ENCODE measurements at places on chromosomes 16 and 17. TPM values are rescaled to one million over a fixed set of nuclear protein-coding genes. Genes with fewer than 3 reads are reported as not detected.

GRCh38 chr16:77763994-77764393 is 24.4 kb upstream of the VAT1L start:
- DNase-seq, result no peak

GRCh38 chr16:8380311-8380710 is 210.0 kb downstream of the TMEM114 start:
- DNase-seq, result no peak

- no peak for DNase-seq
These were observed 20.6 kb downstream of the BLMH start for GRCh38 chr17:30271102-30271501.

Gene NAGS
- polyA plus RNA-seq, result 1.8 TPM

Gene C1QTNF8
- polyA plus RNA-seq, result 0.05 TPM

Data from right cardiac atrium (tissue), 5 donors.